GM12878 (cell line): ENCODE measurements at places on chromosomes 6 and 20. TPM values are rescaled to one million over a fixed set of nuclear protein-coding genes. Genes with fewer than 3 reads are reported as not detected.

GRCh38 chr6:22886650-22887581 lies 317.6 kb downstream of the HDGFL1 start:
- DNase-seq: peak; percentile 30

DNA sequence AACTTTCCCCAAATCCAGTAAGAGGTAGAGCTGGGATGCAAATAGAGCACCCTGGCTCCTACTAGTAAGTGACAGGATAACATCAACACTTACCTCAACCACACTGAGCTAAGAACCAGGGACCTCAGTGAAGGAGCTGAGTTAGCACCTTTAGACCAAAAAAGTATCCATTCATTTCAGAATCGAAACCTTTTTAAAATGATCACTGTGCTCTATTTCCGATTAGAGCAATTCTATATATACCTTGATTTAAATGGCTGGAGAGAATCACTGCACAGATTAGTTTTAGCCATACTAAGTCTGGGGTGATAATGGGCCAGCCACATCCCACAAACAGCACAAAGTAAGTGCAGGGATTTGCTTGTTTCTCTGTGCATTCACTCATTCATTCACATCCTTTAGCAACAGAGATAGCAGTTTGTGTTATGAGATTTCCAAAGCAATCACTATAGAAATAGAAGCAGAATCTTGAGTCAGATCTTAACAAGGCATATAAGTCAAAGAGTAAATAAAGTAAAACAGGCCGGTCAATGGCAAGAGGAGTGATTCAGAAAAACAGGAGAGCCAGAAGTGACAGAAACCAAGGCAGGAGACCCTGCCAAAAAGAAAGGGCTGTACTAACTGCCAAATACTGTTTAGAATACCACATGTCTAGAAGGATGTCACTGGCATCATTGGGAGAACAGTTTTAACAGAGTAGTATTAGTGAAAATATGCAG lies 136.3 kb downstream of the KIF13A start:
- DNase-seq: no peak

DNA sequence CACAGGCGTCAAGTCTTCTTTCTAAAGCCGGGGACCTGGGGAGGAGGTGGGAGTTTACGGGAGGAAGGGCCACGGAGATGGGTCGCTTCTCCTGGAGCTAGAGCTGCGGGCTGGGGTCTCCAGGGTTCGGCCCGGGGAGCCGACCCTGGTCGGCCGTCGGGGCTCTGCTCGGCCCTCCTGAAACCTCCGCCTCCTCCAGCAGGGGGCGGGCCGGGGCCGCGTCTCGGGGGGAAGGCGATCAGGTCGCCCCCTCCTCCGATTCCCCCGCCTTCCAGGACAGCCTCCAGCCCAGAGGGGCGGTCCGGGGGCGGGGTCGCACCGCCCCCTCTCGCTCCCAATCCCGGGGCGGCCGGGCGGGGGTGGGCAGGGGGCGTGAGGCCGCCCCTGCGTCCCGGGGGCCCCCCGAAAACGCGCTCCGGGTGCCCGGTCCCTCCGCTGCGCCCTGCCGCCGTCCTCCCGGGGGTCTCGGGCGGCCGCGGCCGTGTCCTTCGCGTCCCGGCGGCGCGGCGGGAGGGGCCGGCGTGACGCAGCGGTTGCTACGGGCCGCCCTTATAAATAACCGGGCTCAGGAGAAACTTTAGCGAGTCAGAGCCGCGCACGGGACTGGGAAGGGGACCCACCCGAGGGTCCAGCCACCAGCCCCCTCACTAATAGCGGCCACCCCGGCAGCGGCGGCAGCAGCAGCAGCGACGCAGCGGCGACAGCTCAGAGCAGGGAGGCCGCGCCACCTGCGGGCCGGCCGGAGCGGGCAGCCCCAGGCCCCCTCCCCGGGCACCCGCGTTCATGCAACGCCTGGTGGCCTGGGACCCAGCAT lies at the start of gene CEBPB:
TSS of gene CEBPB (plus strand) at position 580 of the 814 bp plus-strand sequence. CDS start at position 784, 204 bp downstream.
- no peak for DNase-seq

CDC25B gene
- total RNA-seq: 58.8 and 58.9 TPM in 2 replicates

- DNase-seq: peak; percentile 66
These were observed 65.0 kb upstream of the EEF1A1 start for GRCh38 chr6:73585566-73586415.

ULBP1 gene
- total RNA-seq: not detected in 2 replicates

TREM1 gene
- total RNA-seq: 0.44 and 0.77 TPM in 2 replicates

- no peak for DNase-seq
These were observed 1.1 kb downstream of the CRIP3 start for GRCh38 chr6:43307451-43308100.

MUC22 gene
- 0.03 TPM in 1 of 2 replicates, not detected in the other for total RNA-seq

GRCh38 chr6:49462599-49462926 lies 490 bp downstream of the MMUT start:
- DNase-seq: no peak

DNA sequence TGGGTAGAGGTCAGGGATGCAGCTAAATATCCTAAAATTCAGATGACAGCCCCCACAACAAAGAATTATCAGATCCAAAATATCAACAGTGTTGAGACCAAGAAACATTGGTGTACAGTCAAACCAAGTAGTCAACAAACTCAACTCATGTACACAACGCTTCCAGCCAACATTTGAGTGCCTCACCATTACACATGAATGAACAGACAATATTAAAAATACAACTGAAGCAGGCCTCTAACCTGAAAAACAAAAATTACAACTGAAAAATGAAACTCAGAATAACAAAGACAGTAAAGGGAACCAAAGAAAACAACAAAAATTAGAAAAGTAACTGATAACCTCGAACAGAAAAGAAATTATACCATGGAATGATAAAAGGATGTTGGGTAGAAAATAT lies 46.2 kb downstream of the HACE1 start:
- DNase-seq: no peak

DNA sequence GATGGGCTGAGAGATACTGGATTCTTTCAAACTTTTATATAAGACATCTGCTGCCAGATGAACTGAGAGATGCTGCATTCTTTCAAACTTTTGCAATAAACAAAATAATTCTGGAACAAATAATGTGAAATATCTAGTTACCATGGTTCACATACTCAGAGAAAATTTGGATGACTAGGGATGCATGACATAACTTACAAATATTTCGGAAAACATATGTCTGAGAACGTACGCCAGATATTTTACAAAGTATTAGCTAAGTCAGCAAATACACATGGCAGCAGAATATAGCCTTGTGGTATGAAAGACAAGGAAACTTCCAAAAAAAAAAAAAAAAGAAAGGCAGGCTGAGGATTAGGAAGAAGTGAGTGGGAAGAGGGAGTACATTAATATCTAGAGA lies 113.3 kb upstream of the TRAF3IP2 start:
- DNase-seq: no peak

ADGB gene
- not detected in 2 replicates for total RNA-seq

- DNase-seq: no peak
These were observed 1.3 kb downstream of the ARFGEF3 start for GRCh38 chr6:138162955-138163575.

FAM184A gene
- total RNA-seq: 0.19 TPM in 1 of 2 replicates, not detected in the other

KCNS1 gene
- total RNA-seq: not detected in 2 replicates

- no peak for DNase-seq
These were observed 1.3 kb downstream of the SLC39A7 start for GRCh38 chr6:33201935-33202334.

GRCh38 chr6:53793318-53794136 lies 1.3 kb upstream of the LRRC1 start:
- no peak for DNase-seq

LYRM4 gene
- total RNA-seq: 43.7 and 44.3 TPM in 2 replicates

GRCh38 chr6:81861281-81861680 lies 108.8 kb upstream of the TENT5A start:
- DNase-seq: no peak

EBF4 gene
- total RNA-seq: 0.13 TPM in 1 of 2 replicates, not detected in the other

SYCP2L gene
- total RNA-seq: not detected in 2 replicates

- DNase-seq: no peak
These were observed 18.2 kb downstream of the PPARD start for GRCh38 chr6:35360349-35361138.

DNA sequence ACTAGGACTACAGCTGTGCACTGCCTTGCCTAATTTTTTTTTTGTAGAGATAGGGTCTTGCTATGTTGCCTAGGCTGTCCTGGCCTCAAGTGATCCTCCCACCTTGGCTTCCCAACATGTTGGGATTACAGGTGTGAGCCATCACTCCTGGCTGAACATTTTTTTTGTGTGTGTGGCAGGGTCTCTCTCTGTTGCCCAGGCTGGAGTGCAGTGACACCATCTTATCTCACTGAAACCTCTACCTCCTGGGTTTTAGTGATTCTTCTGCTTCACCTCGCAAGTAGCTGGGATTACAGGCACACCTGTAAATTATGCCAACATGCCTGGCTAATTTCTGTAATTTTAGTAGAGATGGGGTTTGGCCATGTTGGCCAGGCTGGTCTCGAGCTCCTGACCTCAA lies 25.3 kb downstream of the PANK2 start:
- no peak for DNase-seq

GRCh38 chr6:112032728-112033127 lies 21.2 kb upstream of the CCN6 start:
- DNase-seq: no peak

GRCh38 chr6:34760108-34760507 lies 2.8 kb downstream of the SNRPC start:
- no peak for DNase-seq

- DNase-seq: no peak
These were observed 55.2 kb upstream of the MRAP2 start for GRCh38 chr6:83978324-83978734.

- DNase-seq: no peak
These were observed 159.1 kb downstream of the MTHFD1L start for GRCh38 chr6:151024597-151024996.

PHACTR1 gene
- total RNA-seq: 66.7 and 69.7 TPM in 2 replicates

OXT gene
- total RNA-seq: not detected in 2 replicates

- DNase-seq: peak; percentile 100
These were observed 243.5 kb upstream of the PREP start for GRCh38 chr6:105646391-105646867.

CAP2 gene
- 0.15 TPM in 1 of 2 replicates, not detected in the other for total RNA-seq

MDFI gene
- not detected in 2 replicates for total RNA-seq
